ENCODE measurements at places on chromosomes 5 and 9.

DNA sequence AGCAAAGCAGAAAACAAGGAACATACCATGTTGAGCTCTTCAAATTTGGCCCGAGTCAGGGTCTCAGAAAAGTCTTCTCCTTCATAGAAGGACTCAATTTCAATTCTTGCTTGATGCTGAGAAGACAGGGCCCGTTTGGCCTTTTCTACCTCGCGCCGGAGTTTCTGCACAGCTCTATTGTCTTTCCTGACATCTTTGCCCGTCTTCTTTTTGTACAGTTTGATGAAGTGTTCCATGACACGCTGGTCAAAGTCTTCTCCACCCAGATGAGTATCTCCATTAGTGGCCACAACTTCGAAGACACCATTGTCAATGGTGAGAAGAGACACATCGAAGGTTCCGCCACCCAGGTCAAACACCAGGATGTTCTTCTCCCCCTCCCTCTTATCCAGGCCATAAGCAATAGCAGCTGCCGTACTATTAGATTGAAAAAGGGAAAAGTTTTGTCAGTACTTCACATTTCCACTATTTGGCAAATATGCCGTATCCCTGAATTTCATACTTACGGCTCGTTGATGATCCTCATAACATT is 2.2 kb downstream of the HSPA5 start:
- DNase-seq = no peak

DNA sequence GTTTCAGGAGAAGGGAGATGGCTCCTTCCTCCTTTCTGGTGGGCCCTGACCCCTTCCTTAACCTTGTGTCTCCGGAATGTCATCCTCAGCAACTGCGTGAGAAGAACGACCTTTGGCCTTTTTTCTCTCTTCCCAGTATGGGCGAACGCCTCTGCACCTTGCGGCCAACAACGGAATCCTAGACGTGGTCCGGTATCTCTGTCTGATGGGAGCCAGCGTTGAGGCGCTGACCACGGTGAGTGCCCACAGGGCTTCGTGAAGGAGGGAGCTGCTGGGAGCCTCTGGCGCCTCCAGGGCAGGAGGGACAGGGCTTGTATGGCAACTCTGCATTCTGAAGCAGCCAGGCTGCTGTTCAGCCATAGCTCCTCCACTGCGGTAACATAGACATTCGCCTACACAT is 68.0 kb upstream of the CTSL start:
- no peak for DNase-seq

- no peak for DNase-seq
Observed at GRCh38 chr9:23717505-23717904, 108.5 kb downstream of the ELAVL2 start.

DNA sequence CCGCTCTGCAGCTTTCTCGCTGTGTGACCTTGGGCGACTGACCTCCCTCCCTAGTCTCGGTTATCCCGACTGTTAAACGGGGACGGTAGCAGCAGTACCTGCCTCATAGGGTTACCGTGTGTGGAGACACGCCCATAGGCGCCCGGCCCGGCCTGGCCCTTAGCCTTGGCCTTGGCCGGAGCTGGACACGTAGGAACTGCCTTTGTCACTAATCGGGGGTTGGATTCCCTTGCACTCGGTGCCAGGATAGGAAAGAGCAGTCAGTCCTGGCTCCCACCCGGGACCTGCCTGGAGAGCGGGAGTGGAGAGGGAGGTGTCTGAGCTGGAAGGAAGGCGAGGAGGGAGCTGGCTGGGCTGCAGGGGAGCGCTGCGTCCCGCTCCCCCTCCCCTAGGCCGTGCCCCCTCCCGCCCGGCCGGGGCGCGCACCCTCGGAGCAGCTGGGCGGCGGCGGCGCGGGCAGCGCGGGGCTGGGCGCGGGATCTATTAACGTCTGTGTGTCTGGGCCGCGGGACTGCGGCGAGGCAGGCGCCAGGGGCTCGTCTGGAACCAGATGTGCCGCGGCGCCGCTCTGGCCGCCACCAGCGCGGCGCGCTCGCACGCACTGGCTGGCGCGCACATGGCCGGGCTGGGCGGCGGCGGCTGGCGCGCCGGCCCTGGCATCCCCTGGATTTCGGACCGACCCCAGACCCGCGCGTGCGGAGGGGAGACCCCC is 31.7 kb downstream of the PRRX2 start:
- peak; percentile 43 for DNase-seq

- no peak for DNase-seq
Observed at GRCh38 chr5:86862093-86862492, 244.4 kb downstream of the COX7C start.

GRCh38 chr9:122383992-122384461 is 13.2 kb downstream of the PTGS1 start:
- DNase-seq = no peak

- no peak for DNase-seq
Observed at GRCh38 chr5:169768416-169768815, 131.3 kb downstream of the DOCK2 start.

DNA sequence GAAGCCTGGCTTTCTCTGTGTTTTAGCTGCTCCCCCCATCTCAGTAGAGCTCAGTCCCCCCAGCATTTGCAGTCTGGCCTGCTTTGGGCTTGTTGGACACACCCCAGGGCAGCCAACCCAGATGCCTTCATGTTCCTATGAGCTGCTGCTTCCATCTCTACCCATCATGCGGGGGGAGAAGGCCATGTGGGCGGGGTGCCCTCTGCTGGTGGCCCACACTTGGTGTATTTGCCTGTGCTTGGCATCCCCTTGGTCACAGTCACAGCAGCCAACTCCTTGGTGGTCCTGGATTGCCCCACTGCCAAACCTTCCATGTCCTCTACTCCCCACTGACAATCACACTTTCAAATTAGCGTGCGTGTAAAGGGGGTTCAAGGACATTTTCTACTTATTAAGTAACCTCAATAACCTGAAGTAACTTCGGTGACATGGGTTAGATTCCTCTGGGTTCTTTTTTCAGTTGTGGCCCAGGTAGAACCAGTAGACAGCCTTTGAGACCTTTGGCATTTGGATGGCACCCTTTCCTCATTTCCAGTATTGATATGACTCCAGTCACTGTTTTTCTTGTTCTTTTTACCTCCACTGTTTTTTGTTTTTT is 42.8 kb downstream of the SNX30 start:
- DNase-seq = peak; percentile 81

GRCh38 chr9:95725045-95725444 is 150.4 kb upstream of the ERCC6L2 start:
- no peak for DNase-seq

DNA sequence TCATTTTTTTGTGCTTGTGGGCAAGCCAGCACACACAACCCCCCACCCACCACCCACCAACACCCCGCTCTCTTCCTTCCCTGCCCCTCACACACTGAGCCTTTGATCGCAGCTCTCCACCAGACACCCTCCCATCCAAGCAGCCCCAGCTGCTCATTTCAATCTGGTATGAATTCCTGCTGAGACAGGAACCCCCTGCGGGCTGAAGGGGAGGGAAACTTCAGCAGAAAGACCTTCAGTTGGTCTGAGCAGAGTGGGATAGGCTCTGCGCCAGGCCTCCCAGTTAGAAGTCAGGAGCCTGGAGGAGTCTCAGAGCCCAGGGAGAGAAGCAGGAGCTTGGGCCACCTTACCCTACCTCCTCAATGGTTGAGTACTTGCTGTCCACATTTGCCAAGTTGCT is 7.2 kb downstream of the PCDHGC5 start:
- DNase-seq = no peak

Data from colonic mucosa (tissue), 4 donors.